ENCODE measurements at places on chromosomes 13 and 19.

DNA sequence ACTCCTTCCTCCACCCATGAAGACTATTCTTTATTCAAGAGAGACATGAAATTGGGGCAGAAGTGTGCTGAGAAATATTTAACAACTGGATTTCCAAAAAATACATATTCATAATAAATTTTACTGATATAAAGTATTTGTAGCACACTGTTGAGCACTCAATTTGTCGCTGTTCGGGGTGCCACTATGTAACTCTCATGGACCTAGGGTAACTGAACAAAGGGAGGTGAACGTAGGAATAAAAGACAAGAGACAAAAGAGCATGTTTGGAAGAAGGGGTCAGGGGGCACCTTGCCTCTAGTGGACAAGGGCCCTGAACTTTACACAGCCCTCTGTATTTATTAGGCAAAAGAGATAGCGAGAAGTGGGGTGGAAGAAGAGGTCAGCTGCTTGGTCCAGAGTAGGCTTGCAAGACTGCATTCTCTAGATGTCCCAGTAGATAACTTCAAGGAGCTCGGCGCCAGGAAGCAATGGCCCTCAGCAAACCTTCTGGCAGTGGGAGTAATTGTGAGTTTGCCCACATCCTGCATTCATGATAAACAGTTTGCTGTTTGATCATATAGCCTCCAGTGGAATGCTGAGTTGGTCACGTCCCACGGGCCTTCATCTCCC is 4.5 kb upstream of the ZNF175 start:
- DNase-seq, result no peak

- DNase-seq, result no peak
Observed at GRCh38 chr19:48964205-48965039, 687 bp upstream of the FTL start.

- peak; percentile 85 for DNase-seq
Observed at GRCh38 chr19:46373491-46374359, 26.8 kb downstream of the PPP5C start.

- no peak for DNase-seq
Observed at GRCh38 chr13:60398907-60399589, 2.0 kb downstream of the TDRD3 start.

- DNase-seq, result no peak
Observed at GRCh38 chr19:33697766-33698165, 76.0 kb downstream of the CHST8 start.

- no peak for DNase-seq
Observed at GRCh38 chr13:20090349-20090748, 70.5 kb downstream of the GJA3 start.

GRCh38 chr13:33884531-33885220 is 66.7 kb downstream of the RFC3 start:
- no peak for DNase-seq

DNA sequence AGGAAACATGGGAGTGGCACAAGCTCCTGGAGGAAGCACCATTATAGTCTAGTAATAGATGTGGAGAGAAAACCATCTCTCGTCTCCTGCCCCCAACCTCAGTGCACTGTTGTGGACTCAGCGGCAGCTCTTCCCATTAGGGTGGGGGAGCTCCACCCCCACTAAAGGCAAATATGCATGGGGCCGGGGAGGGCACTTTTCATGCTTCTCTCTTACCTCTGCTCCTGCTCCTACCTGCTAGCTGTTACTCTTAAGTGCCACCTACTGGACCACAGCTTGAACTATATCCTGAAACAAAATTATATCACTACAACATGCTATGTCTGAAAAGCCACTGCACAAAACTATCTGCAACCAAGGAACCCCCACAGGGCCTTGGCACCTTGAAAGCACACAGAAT is 112.6 kb upstream of the DACH1 start:
- DNase-seq, result no peak

DNA sequence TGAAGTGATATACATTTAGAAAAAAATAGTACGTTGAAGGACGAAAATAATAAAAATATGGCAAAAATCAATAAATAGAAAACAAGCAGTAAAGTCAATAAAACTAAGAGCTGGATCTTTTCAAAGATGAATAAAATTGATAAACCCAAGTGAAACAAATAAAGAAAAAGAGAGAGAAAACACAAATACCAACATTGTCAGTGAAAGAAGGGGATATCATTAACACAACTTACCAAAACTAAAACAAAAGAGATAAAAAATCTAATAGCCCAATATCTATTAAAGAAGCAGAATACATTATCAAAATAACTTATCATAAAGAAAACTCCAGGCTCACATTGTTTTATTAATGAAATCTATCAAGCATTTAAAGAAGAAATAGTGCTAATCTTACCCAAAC is 675.1 kb downstream of the UQCRFS1 start:
- no peak for DNase-seq

GRCh38 chr13:99339736-99340397 is 32.7 kb upstream of the GPR183 start:
- DNase-seq, result no peak

DNA sequence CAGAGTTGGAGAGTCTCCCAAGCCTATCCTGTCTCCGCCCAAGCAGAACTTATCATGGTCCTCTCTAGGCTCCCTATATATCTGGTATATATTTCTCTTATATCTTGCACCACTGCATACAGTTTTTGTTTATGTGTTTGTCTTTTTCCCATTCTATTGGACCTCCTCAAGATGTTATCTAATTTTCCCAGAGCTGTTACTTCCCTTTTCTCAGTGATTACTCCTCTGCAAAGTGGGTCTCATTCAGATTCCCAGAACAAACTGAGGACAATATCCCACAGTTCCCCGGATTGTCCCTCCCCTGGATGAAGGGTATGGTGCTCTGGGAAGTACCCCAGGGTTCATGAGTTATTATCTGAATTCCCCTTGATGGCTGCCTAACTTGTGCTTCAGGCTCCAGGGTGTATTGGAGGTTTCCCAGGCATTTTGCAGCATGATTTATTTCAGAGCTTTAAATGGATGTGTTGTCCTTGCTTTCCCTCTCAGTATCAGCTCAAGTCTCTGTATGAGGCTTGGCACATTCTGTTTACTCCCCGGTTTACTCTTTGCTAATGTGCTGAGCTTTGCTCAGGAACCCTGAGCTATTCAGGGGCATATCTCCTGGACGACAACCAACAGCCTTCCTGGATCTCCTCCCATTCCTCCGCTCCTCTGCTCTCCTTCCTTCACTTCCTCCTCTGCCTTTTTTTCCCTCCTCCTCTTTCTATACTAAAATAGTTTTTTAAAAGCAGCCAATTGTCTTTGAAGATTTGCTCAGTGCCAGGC is 329.3 kb downstream of the SPRY2 start:
- DNase-seq, result no peak

DNA sequence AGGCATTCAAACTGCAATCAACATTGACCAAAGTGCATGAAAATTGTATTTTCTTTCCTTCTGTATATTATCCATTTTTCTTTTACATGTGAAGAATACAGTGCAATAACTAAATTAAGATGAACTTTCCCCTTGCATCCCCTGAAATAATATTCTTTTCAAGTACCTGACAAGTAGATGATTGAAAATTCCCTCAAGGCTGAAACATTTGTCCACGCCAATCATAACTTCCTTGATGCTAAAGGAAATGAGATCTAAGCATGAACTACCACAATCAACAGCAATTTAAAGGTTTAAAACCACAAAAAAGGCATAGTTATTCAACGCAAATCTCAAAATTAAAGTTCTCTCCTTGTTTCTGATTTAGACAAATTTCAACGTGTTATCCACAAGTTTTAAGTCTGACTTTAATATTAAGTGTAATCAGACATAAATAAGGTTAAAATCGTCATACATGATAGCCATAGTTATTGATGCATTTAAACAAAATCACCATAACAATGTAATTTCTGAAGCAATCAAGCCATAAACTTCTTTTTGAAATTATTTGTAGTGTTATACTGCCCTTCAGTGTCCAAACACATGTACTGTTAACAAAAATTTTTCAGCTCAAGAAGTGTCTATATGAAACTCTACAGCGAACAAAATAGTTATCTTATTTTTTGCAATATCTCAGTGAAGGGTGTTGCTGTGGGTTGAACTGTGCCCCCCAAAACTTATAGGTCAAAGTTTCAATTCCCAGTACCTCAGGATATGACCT is 169.5 kb downstream of the DCLK1 start:
- no peak for DNase-seq

GRCh38 chr19:47107202-47107952 is 6.2 kb downstream of the ZC3H4 start:
- DNase-seq, result peak; percentile 35

GRCh38 chr19:495402-496111 is 729 bp upstream of the MADCAM1 start:
- DNase-seq, result no peak

GRCh38 chr19:49336482-49337266 is 1.5 kb downstream of the CD37 start:
- no peak for DNase-seq

DNA sequence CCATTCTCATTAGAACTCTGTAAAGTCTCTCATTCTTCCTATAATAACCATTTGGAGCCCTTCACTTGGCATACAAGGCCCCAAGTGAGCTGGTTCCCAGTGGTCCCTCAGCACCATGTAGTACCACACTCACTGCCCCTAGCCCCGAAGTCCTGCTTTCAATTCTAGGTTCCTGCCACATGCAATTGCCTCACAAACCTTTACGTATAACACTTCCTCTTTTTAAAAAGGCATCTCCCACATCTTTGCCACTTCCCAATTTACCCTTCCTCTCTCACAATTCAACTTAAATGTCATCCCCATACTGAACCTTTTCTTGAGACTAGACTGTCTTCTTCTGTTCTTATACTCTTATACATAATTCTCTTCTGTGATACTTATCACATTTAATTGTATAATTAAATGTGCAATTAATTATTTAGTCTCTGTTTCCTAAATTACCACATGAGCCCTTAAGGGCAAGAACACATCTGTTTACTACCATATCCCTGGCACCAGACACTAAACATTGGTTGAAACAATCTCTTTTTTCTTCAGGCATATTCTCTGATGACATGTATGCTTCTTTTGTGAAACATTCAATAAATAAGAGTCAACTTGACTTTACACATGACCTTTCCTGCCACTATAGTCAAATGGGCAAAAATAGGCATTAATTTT is 304.0 kb downstream of the SPRY2 start:
- no peak for DNase-seq

DNA sequence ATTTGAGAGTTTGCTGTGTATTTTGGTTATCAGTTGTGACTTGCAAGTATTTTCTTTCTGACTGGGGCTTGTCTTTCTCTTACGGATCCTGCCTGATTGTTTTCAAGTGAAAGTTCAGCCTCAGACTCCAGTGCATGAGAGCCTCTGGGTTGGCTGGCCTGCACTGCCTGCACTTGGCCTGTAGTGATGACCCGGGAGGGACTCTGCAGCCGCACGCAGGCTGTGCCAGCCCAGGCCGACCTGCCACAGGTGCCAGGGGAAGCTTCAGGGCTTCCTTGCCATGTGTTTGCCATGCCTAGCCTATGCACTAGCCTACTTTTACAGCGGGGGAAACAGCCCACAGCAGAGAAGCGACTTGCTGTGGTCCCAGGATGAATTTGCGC is 77.0 kb downstream of the KDM4B start:
- no peak for DNase-seq

DNA sequence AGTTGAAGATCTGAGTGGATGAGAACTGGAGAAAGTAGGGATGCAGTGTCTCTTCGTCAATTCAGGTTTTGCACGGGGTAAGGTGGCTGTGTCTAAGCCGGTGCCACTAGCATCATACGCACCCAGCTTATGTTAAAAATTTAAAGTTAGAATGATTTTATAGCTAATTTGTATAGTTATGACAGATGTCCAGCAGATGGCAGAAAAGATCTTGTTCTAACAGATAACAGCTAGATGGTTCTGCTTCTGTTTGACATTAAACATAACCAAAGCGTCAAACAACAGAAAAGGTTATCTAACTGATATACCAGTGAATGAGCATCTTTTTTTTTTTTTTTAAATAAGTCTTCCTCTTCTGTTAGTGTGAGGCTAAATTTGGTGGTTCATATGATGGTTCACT is 18.8 kb upstream of the EDDM13 start:
- DNase-seq, result no peak

DNA sequence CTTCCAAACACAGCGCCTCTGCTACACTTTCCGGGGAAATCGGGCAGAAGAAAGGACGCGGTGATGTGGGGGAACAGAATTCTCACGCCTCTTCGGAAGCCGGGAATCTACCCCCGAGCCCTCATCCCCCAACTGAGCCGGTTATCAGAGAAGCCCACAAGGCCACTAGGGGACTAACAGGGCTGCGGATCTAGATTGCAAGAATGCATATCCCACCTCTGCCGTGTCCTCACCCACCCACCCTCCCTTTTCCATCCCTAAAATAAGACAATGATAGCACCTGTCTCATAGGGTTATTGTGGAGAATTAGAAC is 1.1 kb downstream of the IGFLR1 start:
- DNase-seq, result no peak

GRCh38 chr13:109396266-109396665 is 390.1 kb downstream of the IRS2 start:
- DNase-seq, result no peak

GRCh38 chr13:41673640-41674039 is 216.3 kb downstream of the RGCC start:
- no peak for DNase-seq

- no peak for DNase-seq
Observed at GRCh38 chr13:103236213-103236612, 170.0 kb upstream of the SLC10A2 start.

DNA sequence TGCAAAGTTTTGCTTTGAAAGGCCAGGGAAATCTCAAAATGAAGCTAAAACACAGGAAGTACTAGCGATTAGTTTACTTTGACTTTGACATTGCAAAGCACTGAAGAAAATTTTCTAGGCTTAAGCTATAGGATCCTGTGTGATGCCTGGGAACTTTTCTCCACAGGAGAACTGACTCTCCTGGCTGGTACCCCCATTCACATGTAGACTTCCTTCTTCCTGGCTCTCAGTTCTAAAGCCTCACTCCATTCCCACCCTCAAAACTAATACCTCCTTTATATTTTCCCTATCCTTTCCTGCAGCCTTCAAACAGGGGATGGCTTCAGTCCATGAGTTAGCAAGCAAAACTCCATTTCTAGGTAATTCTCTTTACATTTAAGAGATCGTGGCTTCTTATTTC is 189.5 kb downstream of the SLITRK1 start:
- no peak for DNase-seq

DNA sequence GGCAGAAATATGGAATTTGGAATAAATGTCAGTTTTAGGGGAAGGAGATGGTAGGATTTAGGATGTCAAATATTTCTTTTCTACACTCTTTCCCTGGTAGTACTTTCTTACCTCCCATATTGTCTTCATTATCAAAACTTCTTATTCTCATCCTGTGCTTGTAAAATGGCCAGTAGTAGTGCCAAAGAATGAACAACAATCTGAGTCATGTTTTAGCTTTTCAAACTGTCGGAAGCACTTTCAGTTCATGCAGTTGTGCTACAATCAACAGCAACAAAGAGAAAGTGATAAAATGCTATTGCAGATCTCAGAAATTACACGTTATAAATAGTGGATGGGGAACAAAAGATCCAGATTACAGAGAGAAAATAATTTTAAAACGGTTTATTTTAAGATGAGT is 193.7 kb upstream of the RXFP2 start:
- DNase-seq, result no peak

All from amygdala (tissue), 56 donors.